Tongue (tissue), 3 donors: ENCODE measurements at places on chromosomes 13 and 19.

- DNase-seq = peak; percentile 77
These were observed 7.0 kb upstream of the TMC4 start for GRCh38 chr19:54179921-54180461.

DNA sequence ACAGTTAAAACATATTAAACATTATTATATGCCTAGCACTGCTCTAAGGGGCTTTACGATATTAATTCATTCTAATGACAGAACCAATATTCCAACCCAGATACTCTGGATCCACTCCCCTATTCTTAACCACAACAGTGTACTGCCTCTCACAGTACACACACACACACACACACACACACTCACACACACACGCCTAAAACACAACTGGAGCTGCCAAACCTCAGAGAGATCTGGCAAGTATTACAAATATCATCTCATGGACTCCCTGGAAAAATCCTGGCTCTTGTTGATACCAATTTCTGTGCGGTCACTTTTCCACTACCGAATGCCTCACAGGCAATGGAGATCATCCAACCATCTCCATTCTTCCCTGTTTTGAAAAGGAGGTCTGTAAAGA lies 1.3 kb downstream of the ZNF780A start:
- DNase-seq = peak; percentile 1

DNA sequence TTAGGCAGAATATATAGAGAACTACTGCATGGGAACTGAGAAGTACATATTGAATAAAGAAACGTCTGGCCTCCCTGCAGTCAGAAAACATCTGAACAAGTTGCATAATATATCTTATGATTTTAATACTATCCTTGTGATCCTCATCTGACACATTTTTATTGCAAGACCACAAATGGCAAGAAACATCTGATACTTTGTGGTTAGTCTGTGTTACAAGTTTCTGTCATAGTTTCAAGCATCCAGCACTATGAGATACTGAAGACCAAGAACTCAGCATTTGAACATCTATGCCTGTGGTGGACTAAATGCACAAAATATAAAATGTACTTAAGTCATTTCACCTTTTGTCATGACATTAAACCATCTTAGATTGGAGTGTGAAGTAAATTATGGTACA lies 1175.8 kb upstream of the MIR17HG start:
- no peak for DNase-seq

DNA sequence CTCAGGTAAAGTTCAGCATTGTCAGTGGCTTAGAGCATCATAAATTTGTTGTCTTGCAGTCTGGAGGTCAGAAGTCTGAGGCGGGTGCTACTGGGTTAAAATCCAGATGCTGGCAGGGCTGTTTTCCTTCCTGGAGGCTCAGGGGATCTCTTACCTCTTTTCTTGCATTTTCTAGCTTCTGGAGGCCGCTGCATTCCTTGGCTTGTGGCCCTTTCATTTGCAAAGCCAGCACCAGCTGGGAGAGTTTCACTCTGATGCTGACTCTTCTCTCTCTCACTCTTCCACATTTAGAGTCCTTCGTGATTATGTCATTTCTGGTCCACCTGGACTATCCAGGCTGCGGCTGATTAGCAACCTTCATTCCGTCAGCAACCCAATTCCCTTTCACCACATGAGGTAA lies 38.1 kb upstream of the SLC10A2 start:
- no peak for DNase-seq

- DNase-seq = no peak
These were observed 402 bp downstream of the KIR2DL3 start for GRCh38 chr19:54738715-54739114.

- DNase-seq = peak; percentile 23
These were observed 1.4 kb upstream of the PRKD2 start for GRCh38 chr19:46718157-46718933.

DNA sequence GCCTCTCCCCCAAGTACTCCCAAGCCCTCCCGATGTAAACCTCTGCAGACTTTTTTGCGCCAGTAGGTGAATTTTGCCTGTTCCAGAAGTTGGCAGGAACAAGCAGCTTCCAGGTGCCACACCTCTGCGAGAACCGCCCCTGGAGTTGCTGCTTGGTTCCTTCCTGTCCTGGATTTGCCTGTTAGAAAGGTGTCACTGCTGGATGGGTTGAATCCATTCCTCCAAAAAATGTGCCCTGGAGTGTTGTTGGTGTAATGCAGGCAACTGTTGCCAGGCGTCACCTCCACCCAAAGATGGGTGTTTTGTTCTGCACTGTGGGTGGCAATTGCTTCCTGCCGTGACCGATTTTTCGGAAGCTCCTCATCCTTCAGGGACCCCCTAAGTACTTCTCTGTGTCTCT lies 5.7 kb downstream of the PGPEP1 start:
- peak; percentile 45 for DNase-seq

DNA sequence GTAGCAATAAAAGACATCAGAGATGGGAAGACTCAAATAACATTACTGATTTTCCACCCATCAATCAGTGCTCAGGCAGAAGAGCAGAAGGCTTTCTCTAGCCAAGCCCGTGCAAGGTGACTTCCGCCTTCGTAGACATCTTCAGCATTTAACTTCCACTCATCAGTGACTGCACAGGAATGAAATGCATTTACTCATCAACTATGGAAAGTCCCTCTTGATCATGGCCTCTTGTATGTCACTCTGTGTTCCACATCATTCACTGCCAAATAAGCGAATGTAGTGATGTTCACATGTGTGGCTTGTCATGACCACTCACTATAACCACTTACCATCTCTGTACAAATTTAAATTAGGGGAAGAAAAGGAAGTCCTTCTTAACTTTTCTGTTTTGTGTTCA lies 49.4 kb downstream of the SACS start:
- DNase-seq = no peak

- no peak for DNase-seq
These were observed 26.8 kb upstream of the WDFY2 start for GRCh38 chr13:51557438-51557837.

GRCh38 chr19:46901701-46902401 lies 41.1 kb downstream of the ARHGAP35 start:
- no peak for DNase-seq

DNA sequence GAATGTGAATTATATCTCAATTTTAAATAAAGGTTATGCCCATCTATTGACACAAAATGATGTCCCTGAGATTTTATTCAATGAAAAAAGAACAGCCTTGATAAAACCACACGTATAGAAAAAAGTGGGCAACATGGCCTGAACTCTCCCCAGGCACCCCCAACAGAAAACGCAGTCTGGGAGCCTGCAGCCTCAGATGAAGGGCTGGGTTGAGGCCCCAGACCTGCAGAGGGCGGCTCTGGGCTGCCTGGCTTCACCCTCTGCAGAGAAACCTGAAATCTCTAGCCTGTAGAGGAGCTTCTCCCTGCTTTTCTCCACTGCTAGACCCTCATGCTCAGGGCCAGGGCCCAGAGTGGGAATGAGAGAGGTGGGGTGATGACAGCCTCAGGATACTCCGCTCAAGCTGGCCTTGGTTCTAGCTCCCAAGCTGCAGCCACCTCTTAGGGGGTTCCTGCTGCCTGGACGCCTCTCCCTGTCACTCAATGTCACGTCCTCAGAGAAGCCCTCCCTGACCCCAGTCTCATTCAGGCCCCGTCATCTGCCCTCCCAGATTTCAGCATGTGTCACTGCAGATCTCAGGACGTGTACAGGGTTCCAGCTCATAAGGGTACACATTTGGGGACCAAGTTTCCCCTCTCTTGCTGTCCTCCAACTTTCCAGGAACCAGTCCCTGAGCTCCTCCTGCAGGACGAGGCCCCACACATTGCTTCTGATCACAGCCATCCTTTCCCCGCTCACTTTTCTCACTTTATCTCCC lies 1.8 kb downstream of the MBD3 start:
- DNase-seq = no peak

DNA sequence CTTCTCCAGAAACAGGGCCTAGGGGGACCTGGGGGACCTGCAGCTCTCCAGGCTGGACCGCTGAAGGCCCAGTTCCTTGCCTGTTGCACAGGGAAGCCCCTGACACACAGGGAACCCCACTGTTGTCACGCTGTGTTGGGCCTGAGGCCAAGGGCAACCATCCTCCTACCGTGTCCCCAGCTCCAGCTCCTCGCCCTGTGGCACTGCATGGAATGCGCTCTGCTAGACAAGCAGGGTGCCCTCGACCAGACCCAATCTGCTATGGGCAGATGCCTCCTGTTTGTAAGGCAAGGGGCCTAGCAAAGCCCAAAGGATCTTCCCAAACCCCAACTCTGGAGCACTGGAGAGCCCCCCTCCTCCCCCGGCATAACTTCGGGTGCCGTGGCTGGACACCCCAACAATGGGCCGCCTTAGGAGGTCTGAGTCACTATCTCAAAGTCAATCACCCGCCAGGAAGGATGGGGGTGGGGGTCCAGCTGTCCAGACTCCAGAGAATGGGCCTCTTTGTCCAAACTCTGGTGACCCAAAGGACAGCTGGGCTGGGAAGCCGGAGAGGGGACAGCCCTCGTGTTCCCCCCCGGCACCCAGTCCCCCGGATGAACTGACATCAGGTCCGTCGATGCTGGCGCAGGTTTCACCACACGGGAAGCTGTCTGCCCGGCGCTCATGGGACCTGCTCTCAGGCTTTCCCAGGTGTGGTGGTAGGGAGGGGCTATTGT lies 3.7 kb downstream of the BRSK1 start:
- no peak for DNase-seq

- DNase-seq = no peak
These were observed 82.7 kb downstream of the DLEU7 start for GRCh38 chr13:50760751-50761150.

- DNase-seq = no peak
These were observed 36.6 kb downstream of the ZSWIM4 start for GRCh38 chr19:13831537-13832467.

DNA sequence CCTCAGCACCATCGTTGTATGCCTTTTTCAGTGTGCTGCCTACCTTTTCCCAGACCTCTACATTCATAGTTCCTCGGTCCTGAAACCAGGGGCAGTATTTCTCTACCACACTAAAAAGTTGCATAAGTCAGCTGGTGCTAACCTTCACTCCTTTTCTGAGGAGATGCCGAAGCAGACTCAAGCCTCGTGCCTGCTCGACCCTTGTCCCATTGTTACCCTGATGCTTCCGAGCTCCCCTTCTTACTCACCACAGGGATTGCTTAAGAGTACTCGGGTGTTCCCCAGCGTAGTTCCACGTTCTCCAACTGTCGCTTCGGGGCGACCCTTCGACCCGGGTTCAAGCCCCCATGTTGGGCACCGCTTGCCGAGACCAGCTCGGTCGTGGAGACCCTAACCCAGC lies 19.0 kb upstream of the IL17D start:
- DNase-seq = no peak
